CD4-positive, alpha-beta memory T cell (primary cell): ENCODE measurements at places on chromosomes 3 and 15. TPM values are rescaled to one million over a fixed set of nuclear protein-coding genes. Genes with fewer than 3 reads are reported as not detected.

DNA sequence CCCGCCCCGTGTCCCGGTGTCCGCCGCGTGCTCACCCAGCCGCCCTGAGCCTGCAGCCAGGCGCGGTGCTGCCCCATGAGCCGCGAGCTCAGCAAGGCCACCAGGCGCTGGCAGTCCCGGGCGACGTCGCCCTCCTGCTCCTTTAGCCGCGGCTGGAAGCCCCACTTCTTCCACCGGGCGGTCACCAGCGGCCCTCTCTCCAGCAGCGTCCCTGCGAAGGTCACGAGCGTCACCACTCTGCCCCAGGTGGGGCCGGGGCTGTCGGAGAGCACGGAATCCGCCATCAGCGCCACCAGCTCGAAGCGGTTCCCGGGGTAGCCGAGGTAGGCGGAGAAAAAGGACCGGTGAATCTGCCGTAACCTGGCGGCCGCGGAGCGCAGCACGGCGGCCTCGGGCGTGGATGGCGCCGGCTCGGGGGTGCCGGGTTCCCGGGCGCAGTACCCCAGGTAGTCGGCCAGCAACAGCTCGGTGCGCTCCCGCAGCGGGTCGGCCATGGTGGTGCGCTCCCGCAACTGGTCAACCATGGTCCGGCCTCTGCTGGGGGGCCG lies 298 bp downstream of the BCL2L10 start:
- DNase-seq: peak; percentile 50

GRCh38 chr3:35064761-35065160 lies 574.6 kb upstream of the ARPP21 start:
- DNase-seq: no peak

GRCh38 chr3:60225848-60226247 lies 1025.4 kb downstream of the FHIT start:
- no peak for DNase-seq

- no peak for DNase-seq
Observed at GRCh38 chr3:99016452-99016851, 115.0 kb upstream of the DCBLD2 start.

GRCh38 chr3:52286777-52287110 lies 884 bp upstream of the GLYCTK start:
- DNase-seq: no peak

The WWTR1 gene
- 1.1 TPM for total RNA-seq

DNA sequence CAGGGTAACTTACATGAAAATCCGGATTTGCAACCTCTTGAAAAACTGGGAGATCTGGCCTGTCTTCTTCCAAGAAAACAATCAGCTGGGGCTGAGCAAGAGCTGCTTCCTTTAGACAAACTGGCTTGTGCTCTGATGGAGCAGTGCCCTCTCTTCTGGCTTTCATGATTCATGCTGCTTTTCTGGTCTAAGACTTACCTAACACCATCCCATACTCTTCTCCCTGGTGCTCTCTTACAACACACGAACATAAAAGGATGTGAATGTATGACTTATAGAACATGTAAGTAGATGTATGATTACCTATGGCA lies 9.9 kb downstream of the TJP1 start:
- no peak for DNase-seq

The SLC6A11 gene
- not detected for total RNA-seq
